ENCODE measurements at places on chromosomes 6 and 20.

DNA sequence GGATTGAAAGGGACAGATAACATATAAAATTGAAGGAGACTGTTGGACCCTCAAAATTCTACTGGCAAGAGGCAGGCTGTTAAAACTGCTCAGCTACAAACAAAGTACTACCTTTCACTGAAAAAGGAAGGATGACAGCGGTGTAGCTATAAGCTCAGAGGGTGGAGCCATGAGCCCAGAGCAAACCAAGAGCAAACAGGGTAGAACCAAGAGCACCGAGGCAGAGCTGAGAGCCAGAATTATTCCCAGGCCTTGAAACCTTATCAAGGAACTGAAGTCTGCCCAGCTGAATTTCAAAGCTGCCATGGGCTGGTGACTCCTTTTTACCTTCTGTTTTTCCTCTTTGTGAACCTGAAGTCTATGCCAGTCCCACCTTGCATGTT, 74.7 kb upstream of the SLC4A11 start:
- DNase-seq: no peak

DNA sequence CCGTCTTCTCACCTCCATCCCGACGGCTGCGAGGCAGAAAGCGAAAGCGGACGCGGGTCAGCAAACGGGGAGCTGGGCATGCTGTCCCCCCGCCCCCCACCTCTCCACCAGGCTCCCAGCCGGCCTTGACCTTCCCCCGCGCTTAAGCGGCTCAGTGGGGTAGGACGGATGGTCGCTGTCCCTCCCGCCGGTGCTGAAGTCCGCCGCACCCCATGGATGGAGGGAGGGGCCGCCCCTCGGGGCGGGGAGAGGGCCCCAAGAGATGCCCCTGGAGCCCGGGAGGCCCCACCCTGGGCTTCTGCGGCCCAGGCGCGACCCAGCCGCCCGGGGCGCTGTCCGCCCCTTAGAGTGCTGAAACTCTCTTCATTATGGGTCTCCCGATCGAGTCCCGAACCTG, at the start of gene KCNB1:
KCNB1 (minus strand) TSS at position 48 of the 397 bp plus-strand sequence. CDS start 188 bp downstream, outside the sequence.
- peak; percentile 4 for DNase-seq

DNA sequence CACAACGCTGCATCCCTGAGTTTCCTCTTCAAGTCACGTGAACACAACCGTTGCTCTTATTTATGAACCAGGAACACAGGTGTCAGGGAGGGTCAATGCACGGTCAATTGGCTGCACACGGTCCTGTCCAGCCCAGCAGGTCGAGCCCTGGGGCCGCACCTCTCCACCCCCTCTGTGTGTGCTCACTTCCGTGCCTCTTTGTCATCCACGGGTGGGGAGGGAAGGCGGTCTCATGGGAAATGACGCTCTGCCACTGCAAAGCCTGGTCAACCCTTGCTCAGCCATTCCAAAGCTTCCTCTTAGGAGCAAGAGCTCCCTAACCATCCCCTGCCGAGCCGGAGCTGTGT, 38.7 kb downstream of the DACT2 start:
- DNase-seq: no peak

- DNase-seq: no peak
These were observed 72.3 kb downstream of the OR2B2 start for GRCh38 chr6:27839626-27840475.

- DNase-seq: no peak
These were observed 30.9 kb upstream of the SLC24A3 start for GRCh38 chr20:19181552-19181951.

DNA sequence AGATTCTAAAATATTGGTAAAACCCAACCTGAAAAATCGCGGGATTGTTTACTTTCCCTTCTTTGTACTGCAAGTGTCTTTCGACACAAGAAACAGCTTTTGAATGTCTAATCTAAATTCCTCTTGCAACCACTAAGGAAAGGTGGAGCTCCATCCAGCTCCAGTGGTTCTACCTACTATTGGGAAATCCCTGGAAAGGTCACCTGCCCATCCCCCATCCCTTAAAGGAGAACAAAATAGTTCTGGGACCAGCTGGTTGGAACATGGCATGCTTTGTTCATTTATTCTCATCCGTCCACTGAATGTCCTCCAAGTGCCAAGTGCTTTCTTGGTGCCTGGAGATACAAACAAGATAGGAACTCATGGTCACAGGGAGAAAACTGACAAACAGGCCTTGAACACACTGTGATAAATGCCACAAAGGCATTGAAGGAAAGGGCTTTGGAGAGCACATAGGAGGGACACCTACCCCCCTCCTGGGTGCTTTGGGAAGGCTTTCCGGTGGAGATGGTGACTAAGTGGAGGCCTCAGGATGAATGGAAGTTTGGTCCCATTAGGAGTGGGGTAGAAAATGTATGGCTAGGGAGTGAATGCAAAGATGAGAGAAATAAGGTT, 2.3 kb upstream of the CITED2 start:
- no peak for DNase-seq

- DNase-seq: no peak
These were observed 24.9 kb upstream of the PAQR8 start for GRCh38 chr6:52336919-52337561.

- DNase-seq: no peak
These were observed 8.2 kb upstream of the BPIFB4 start for GRCh38 chr20:33071198-33071597.

DNA sequence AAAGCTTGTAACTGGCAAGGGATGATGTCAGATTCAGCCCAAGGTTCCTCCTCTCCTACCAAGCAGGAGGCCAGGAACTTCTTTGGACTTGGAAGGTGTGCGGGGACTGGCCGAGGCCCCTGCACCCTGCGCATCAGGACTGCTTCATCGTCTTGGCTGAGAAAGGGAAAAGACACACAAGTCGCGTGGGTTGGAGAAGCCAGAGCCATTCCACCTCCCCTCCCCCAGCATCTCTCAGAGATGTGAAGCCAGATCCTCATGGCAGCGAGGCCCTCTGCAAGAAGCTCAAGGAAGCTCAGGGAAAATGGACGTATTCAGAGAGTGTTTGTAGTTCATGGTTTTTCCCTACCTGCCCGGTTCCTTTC, 14.4 kb downstream of the TNFAIP3 start:
- no peak for DNase-seq

- DNase-seq: no peak
These were observed 111.0 kb downstream of the PLCB1 start for GRCh38 chr20:8242827-8243724.

DNA sequence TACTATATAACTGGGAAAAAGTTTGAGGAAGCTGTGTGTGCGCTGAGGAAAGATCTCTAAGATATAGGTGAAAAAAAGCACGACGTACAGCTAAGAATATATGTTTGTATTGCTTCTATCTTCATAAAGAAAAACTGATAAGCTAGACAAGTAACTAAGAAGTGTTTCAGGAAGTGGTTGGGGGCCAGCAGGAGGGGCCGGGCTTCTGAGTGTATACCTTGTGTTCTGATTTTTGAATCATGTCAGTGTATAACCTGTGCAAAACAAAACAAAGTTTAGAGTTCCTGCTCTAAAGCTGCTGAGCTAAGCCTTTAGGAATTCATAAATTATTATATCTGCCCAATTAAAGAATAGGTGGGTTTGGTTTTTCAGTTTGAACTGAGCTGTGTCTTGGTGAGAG, 7.9 kb upstream of the OSER1 start:
- no peak for DNase-seq

- DNase-seq: no peak
These were observed 10.6 kb upstream of the FAM8A1 start for GRCh38 chr6:17589406-17590096.
